ENCODE measurements at places on chromosomes 5 and 9. TPM values are rescaled to one million over a fixed set of nuclear protein-coding genes. Genes with fewer than 3 reads are reported as not detected.

GRCh38 chr5:172593721-172594235 is 47.3 kb upstream of the NEURL1B start:
- no peak for DNase-seq

Gene ARL14EPL
- not detected for total RNA-seq

DNA sequence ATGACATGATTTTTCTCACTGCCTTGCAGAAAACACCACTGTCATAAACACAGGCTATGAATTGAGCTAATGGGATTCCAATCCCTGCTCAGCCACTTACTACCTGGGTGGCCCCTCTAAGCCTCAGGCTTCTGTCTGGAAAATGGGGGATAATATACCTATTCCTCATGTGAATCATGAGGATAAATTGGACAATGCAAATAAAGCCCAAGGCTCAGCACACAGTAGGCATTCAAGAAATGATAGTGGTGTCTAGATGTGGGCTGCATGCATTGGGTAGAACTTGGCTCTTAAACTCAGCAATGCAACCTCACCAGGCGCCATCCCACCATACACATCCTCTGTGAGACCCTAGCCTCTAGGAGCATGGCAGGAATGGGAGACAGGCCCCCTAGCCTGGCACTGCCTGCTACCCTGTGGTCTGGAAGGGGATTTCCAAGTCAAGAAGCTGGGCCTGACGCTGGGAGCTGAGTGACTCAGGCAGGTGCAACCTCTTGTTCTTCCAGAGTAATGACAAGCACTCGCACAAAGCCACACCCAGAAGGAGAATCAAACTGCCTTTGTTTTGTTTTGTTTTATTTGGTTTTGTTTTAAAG is 2.3 kb upstream of the TNIP1 start:
- peak; percentile 67 for DNase-seq

DNA sequence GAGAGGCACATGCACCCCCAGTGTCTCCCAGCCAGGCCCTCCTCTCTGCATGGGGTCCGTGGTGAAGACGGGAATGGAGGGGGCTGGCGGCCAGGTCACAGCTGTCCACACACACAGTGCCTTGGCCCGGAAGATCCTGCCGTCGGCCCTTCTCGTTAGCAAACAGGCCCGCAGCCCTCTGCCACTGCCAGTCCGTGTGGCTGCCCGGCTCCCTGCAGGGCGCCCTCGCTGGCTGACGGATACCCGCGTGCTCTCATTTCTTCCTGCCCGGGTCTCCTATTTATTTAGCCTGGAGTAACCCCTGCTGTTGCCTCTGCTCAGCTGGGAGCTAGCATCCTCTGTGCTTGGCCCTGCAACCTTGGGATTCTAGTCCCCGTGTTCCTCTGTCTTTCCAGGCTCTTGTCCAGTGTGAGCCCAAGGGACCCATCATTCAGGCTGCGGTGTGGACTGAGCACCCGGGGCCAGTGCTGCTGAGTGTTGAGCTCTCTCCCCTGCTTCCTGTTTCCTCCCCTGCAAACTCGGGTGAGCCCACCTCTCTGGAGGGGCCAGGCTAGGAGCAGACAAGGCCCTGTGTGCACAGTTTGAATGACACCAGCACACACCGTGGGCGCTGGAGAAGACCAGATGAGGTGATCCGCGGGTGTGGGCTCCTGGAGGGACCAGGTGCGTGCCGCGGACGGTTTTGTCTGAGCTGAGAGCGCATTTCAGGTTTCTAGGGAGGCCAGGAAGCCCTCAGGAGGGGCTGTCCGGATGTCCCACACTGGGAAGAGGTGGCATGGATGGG is 14.6 kb upstream of the RNU6ATAC start:
- DNase-seq = no peak

GRCh38 chr5:1686016-1686802 is 113.4 kb downstream of the MRPL36 start:
- DNase-seq = no peak

DNA sequence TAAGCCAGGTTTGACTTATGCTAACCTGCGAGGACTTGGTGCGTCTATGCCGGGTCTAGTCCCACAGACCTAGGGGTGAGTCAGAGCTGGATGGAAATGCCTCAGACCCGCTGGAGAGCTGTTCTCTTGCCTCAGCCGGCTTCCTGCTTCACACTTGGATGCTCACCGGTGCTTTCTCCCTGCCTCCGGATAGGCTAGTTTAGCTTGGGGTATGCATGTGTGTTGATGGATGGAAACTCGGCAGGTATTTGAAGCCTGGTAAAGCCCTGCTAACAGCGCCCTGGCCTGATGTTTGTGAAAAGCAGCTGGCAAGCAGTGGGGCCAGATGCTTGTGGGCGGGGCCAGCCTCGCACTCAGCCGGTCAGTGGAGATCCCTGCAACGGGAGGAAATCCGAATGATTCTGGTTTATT is 29.3 kb downstream of the PRRC2B start:
- no peak for DNase-seq

Gene SCGB3A2
- total RNA-seq = not detected

DNA sequence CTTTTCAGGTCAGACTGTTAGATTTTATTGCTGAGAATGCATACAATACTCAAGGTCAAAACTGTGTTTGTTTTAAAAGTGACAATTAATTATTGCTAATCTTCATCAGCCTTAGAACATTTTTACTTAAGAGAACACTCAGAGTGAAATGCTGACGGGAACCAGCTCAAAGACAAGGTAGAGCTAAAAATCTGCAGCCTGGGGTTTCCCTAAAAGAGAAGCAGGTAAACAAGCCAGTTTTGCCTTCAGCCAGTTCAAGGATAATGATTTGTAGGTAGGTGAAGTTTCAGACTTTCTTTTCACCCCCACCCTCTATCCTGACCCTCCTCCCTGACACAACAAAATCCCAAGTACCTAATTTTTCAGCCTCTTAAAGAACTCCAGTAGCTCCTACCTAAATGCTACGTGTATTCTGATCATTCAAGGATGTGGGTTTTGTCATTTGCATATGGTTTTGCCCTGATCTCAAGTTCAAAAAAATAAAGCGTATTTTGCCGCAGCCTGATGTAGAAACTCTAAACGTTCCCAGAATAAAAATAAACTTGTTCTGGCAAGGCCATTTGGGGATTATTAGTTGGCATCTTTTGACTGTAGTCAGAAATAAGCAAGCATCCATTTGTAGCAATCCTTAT is 407.2 kb downstream of the EFNA5 start:
- DNase-seq = no peak

DNA sequence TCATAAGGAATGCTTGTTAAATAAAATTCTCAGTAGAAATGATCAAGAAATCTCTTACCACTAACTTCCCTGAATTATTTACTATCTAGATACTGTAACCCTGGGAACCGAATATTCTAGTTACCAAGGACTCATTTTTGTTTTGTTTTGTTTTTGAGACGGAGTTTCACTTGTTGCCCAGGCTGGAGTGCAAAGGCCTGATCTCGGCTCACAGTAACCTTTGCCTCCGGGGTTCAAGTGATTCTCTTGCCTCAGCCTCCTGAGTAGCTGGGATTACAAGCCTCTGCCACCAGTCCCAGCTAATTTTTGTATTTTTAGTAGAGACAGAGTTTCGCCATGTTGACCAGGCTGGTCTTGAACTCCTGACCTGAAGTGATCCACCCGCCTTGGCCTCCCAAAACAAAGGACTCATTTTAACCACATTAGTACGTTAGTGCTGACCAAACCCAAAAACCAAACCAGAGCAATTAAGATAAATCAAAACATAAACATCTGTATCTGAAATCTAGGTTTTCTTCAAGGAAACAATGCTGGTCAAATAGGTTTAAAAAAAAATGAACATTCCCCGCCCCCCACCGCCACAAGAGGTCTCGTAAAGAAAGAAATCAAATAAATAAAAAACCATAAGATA is 3.7 kb downstream of the TXN start:
- no peak for DNase-seq

DNA sequence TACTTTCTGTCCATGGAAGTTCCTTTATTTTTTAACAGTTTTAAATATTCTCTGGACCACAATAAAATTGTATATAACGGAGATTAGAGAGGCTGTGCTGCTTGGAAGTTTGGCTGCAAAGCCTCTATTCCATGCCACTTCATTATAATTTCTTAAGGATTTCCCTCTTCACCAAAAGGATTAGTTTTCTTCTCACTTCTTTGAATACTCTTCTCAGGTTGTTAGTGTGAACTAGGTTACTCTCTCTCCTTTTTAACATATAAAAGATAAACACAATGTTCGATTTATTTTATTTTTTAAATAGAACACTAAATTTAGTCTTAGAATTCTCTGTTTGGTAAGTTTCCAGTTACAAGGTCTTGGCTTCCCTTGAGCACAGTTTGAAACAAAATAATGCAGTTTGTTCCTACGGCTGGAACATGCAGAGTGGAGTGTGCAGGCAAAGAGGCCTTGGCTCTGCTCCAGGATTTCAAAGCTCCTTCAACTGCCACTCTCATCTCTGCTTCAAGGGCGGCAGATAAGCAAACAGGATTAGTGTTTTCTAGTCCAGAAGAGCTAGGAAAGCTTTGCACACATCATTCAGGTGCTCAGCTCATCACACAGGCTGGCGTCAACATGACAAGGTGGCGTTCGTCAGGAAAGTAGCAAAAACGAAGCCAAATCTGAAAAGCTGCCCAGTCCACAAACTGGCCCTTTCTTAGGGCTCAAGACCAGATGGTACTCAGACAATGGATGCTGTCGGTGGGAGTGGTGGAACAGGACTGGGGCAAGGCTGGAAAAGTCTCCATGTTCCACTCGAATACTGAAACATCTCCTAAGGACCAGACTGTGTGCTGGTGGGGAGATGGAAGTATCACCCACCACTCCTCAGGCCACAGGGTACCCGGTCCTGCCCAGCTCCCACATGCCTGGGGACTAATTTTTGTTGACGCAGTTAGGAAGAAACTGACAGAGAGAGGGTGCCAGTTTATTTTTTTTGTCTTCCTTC is 286.6 kb downstream of the CRB2 start:
- DNase-seq = no peak

GRCh38 chr5:109168151-109168550 is 241.6 kb downstream of the PJA2 start:
- no peak for DNase-seq

Gene NRG2
- 0.08 TPM for total RNA-seq

GRCh38 chr5:79256563-79256962 is 20.6 kb downstream of the JMY start:
- DNase-seq = no peak

DNA sequence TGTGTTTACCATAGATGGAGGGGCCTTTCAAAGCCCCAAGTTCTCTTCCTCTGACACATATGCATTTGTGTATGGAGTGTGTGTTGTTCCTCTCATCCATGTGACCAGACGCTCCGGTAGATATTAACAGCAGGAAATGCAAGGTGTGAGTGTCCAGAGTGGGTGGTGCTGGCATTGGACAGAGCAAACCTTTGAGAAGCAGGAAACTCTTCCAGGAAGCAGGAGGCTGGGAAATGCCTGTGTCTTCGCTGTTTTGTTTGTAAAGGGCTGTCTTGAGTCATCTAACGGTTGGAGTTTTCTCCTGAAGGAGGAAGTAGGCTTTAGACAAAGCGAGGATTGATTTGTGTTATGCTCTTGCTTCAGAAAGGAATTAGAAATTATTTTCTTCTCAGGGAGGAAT is 370.9 kb downstream of the PLK2 start:
- DNase-seq = no peak

GRCh38 chr5:94217216-94217615 is 401.2 kb downstream of the KIAA0825 start:
- no peak for DNase-seq

DNA sequence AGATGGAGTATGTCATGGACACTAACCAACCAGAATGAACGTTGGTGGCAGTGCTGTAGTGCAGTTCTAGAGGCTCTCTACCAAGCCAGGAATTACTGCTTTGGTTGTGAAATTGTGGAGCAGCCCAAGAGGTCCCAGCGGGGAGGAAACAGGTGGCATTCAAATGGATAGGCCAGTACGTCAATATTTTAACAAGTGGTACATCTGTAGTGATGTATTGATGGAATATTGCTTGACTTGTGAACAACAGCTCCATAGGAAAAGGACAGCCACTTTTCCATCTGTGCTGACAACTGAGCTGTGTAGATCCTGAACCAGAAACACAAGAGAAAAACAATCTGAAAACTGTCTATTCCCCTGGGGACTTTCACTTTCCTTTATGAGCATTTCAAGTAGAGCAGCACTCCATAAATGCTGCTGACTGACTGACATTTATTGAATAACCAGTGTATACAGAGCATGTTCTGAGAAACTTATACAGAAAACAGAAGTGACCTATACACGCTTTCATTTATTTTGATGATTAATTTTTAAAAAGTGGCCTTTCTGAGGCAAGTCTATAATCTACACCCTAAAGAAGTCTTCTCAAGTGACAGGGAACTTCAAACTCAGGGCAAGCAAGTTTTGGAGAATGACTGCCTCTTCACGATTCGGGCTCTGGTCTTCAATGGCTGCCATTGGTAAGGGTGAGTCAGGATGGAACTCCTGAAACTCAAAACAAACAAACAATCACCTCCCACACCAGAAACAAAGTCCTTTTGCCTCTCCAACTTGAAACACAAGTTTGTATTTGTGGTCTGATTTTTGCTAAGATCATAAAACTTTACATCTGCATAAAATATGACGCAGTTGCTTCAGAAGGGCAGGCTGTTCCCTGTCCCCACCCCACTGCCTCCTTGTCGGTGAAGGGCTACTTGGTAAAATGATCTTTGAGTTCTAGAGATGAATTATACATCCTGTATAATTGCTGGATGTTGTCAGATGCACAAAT is 362.4 kb downstream of the NDUFS4 start:
- no peak for DNase-seq

GRCh38 chr5:15495026-15495425 is 5.0 kb upstream of the FBXL7 start:
- DNase-seq = no peak

Gene STPG3
- not detected for total RNA-seq

GRCh38 chr9:92963831-92964606 is 16.7 kb downstream of the FGD3 start:
- peak; percentile 75 for DNase-seq

Gene PRR7
- total RNA-seq = 23.3 TPM

DNA sequence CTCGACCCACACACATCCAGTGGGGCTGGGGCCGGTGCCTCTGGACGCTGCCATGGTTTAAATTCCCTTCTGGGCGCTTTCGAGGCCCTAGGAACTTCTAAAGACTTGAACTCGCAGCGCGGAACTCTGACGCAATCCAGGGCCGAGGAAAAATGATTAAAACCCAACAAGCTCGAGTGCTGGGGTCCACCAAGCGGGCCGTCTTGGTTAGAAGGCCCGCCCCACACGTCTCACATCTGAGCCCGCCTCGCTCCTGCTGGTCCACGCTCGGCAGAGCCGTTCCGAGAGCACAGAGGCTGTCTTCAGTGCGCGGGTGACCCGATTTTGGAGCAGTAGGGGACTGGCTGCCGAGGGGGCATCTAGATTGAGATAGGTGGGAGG is 1.5 kb downstream of the CRHBP start:
- no peak for DNase-seq

All from CD4-positive, alpha-beta T cell (primary cell).